Activated T-cell treated with anti-CD3 and anti-CD28 coated beads for 1 hour (primary cell): ENCODE measurements at places on chromosomes 12 and 14.

- no peak for DNase-seq
Measured at GRCh38 chr14:57038689-57039088, 228.4 kb upstream of the OTX2 start.

- no peak for DNase-seq
Measured at GRCh38 chr14:101849640-101850039, 88.1 kb downstream of the PPP2R5C start.

DNA sequence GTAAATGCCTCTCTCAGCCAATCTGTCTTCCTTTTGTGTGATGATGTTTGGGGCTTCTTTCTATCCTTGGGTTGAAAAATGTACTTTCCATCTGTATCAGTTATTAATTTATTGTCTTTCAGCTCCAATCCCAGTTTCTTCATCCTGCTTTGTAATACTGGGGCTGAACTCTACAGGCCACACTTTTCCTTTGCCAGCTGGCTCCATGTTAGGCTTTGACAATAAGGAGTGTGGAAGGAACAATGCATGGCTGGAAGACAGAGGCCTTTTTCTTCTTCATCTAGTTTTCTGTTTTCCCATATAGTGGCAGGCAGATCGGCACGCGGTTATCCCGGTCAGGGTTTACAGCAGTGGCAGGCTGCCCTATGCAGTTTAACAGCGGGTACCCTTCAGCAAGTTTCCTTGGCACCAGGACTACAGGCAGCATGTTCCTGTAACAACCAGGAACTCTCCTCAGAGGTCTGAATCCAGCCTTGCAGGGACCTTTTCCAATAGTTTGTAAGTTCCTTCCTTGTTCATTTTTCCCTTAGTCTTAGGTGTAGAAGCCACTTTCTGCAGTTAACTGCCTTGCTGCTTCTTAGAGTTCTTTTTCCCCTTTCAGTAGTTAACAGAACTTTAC lies 38.5 kb upstream of the CRACR2A start:
- DNase-seq = no peak

- no peak for DNase-seq
Measured at GRCh38 chr12:105451798-105452197, 121.3 kb downstream of the C12orf75 start.

GRCh38 chr12:79302162-79302814 lies 388.5 kb downstream of the PAWR start:
- DNase-seq = no peak

DNA sequence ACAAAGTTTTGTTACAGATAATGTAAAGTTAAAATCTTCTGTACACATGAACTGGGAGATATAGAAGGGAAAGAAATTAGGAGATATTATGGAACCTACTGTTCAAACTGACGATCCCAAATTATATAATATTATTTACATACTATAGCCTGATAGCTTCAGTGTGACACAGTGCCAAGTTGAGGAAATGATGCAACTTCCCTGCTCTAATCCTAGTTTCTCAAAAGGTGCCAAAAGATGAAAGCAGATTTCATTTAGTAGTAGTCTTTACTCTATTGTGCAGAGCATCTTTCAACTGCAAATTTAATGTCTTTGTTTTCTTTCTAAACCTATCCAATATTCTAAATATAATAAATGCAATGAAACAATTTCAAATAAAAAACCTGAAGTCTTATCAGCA lies 46.9 kb downstream of the COCH start:
- no peak for DNase-seq

- DNase-seq = no peak
Measured at GRCh38 chr14:73795974-73796373, 55.7 kb upstream of the PTGR2 start.

- DNase-seq = no peak
Measured at GRCh38 chr14:41549821-41550607, 56.7 kb upstream of the LRFN5 start.

DNA sequence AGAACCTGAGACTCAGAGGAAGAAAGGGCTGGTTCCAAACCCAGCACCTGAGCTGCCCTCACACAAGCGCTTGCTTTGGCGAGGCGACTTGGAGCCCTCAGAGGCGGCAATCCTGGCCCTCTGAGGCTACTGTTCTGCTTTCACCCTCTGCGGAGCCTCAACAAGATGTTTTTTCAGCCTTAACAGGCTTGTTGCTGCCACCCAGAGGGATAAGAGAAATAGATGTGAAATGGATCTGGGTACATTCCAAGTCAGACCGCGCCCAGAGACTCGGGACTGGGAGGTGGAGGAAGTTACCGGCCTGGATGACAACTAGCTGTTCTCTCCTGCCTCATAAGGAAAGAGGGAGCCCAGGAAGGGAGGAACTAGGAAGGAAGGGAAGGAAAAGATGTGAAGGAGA lies 89.6 kb downstream of the TTC7B start:
- no peak for DNase-seq

DNA sequence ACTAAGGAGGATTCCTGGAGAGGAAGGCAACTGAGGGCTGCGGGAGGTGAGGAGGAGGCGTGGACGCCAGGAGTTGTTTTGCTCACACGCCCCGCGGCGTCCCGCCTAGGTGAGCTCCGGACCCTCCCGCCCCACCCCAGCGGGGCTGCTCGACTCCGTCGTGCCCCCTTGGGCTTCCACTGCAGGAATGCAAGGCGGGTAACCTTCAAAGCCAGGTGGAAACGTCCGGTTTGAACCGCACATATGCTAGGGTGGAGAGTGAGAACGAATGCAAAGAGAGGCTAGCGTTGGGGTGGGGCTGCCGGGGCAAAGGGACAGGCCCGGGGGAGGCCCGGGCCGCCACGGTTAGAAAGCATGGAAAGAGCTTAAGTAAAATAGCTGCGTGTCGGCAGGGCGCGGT lies 5.4 kb upstream of the DPPA3 start:
- DNase-seq = no peak

GRCh38 chr14:39016733-39017095 lies 86.3 kb downstream of the SEC23A start:
- no peak for DNase-seq

GRCh38 chr14:69643430-69644200 lies 32.2 kb downstream of the SUSD6 start:
- peak; percentile 50 for DNase-seq

DNA sequence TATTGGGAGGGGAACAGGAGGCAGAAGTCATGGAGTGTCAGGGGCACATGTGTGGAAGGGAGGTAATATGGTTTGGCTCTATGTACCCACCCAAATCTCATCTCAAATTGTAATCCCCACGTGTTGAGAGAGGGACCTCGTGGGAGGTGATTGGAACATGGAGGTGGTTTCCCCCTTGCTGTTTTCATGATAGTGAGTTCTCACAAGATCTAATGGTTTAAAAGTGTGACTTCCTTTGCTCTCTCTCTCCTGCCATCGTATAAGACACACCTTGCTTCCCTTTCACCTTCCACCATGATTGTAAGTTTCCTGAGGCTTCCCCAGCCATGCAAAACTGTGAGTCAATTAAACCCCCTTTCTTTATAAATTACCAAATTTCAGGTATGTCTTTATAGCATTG lies 41.6 kb upstream of the CDK17 start:
- DNase-seq = no peak

DNA sequence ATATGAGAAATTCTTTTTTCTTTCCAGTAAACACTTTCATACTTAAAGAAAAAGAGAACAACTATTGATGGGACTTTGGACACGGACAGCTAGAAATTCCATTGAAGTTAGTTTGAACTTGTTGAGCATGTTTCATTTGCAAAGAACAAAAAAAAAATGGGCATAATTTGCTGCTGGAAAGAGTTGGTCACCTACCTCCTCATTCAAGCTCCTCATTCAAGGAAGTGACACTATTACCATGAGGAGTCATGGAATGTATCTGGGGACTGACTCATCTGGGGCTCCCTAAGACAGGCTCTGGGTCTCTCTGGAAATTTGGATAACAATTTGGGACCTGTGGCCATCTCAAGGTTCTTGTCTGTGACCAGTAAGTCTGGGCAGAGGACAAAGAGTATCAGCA lies 50.4 kb downstream of the KICS2 start:
- DNase-seq = no peak

GRCh38 chr14:91139776-91140175 lies 25.9 kb downstream of the DGLUCY start:
- no peak for DNase-seq

GRCh38 chr12:47819896-47820630 lies at the start of gene HDAC7:
Gene HDAC7, minus strand, starts transcription at chr12:47819903. Its CDS starts 118 bp downstream, at chr12:47819785.
- peak; percentile 69 for DNase-seq

- no peak for DNase-seq
Measured at GRCh38 chr12:10717410-10717809, 5.7 kb downstream of the YBX3 start.

- no peak for DNase-seq
Measured at GRCh38 chr14:79709573-79709972, 501.7 kb downstream of the DIO2 start.

DNA sequence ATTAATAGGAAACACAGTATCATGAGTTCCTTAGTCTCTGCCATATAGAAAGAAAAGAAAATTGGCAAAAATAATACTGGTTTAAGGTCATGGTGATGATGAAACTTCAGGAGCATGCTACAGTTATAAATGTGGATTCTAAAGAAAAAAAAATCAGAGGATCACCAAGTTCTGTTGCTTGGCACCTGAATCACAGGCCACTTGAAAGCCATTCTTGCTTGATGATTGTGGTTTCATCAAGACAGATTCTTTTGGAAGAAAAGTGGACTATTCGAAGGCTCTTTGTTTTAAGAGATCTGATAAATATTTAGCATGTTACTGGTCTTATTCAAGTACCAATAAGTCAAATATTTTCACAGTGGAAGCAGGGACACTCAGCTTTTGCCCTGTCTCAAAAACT lies 148.9 kb downstream of the SAMD4A start:
- DNase-seq = no peak

- no peak for DNase-seq
Measured at GRCh38 chr14:99587460-99588278, 16.3 kb downstream of the CCDC85C start.

DNA sequence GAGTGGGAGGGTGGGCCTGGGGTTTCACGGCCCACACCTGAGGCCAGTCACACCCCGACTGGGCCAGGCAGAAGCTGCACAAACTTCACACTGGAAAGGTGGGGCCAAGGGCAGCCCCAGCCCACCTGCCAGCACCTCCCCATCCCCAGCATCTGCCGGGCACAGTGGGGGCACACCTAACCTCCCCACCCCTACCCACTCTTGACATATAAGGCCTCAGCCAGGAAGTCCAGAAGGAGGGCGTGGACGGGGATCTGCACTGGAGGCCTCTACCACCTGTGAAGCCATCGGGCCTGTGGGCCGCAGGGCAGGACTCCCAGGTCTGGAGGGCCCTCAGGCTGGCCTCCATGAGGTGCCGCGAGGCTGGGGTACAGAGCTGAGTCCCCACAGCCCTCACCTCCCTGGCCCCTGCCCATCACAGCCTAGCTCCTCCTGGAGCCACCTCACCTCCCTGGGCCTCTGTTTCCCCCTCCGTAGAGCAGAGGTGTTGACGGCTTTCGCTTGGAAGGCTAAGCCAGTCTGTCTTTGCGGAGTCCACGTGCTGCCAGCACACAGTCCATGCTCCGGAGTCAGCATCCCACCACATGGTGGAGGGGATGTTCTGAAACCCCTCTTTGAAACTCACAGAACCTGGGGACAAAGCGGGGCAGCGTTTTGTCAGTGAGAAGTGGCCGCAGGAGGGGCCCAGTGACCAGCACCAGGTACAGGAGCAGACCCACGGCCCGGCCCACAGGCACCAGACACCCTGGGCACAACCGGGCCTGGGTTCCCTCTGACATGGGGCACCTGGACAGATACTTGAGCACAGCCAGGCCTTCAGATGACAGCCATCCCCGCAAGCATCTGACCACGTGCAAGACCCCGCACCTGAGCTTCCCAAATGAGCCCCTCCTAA lies 38.2 kb upstream of the INF2 start:
- DNase-seq = no peak

GRCh38 chr12:6044082-6044481 lies 80.4 kb downstream of the VWF start:
- no peak for DNase-seq

DNA sequence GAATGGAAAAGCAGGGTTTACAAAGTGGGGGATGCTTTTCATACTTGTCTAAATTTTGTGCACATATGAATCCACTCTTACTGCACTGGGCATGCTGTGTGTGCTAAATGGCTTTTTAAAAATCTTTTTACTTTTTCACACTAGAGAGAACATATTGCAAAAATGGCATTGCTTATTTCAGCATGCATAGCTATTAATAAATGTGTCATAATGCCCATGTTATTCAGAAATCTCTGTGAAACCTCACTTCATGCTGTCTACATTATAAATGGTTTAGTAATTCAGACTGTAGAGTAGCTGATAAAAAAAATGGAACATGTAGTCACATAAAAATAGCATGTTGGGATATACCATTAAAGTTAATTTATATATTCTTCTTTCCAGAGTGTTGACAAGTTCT lies 593.8 kb downstream of the RPL10L start:
- DNase-seq = no peak

DNA sequence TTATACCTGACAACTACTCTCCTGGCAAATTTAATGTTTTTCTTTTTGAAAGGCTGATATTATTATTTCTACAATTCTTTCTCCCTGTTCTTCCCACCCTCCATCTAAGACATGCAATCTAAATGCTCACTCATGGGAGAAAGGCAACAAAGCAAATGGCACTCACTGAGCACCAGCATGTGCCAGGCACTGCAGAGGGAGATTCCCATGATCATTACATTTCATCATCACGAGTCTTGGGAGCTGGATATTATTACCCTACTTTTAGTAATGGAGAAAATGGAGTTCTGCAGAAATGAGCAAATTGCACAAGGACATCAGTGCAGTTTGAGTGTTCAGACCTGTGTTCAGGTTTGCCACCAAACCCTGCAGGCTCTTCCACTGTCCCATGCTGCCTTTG lies 27.9 kb downstream of the PPM1H start:
- no peak for DNase-seq

- DNase-seq = no peak
Measured at GRCh38 chr14:77203611-77204458, 22.2 kb downstream of the TMEM63C start.

DNA sequence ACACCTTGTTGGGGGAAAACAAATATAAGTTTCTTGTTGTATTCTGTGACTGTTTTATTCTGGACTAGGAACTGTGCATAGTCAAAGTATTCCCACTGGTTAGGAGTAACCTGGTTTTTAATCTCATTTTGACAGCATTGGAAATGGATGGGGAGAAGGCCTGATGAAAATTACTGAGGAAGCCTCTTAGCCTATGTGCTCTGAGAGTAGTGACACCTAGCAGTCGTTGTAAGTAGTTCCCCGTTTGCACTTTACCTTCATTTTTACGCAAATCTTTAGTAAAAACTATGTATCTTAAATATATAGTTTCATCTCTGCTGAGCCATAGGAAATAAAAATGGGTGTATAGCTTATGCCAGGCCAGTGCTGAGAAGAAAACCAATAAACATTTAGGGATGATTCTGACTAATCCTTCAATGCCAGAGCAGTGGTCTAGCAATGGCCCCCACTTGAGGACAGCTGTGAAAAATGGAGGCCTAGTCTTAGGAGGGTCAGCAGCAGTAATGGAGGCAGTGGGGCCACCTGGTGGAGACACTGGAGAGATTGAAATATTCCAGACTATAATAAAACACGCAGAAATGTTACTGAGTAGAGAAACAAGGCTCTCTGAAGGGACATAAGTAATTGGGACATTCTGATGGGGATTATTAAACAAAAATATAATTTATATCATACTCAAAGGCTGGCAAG lies 133.2 kb upstream of the NOVA1 start:
- no peak for DNase-seq
